ENCODE measurements at places on chromosomes 1 and 21.

DNA sequence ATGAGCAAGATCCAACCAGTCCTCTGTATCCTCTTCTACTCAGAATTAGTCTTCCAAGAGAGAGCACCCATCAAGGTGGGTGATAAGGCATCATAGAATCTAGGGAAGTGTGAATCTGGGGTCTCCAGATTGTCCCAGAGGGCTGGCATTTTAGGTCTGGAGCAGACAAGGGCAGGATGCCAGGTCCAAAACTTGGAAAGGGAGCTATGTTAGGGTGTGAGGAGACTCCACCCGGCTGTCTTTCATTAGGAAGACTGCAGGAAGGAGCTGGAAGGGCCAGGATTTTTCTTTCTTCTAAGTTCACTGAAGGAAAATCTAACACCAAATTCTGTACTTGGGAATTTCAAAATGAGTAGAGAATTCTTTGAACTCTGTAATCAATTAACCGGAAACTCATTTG lies 86.1 kb upstream of the BMP8A start:
- no peak for DNase-seq

DNA sequence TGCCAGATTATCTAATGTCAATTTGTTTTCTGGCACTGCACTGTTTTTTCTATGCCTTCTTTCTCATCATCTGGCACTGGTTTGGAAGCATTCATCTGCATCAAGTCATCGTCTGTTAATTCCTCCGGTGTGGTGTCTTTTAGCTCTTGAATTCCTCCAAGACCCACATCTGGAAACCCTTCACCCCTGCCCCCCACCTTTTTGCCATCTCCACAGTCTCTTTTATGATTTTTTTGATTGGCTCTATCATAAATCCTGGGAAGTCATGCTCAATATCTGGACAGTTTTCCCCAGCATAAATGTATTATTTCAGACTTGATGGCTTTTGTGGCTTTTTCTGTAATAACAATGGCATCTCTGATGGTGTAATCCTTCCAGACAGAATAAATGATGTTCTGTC lies 10.4 kb upstream of the KCNK1 start:
- no peak for DNase-seq

DNA sequence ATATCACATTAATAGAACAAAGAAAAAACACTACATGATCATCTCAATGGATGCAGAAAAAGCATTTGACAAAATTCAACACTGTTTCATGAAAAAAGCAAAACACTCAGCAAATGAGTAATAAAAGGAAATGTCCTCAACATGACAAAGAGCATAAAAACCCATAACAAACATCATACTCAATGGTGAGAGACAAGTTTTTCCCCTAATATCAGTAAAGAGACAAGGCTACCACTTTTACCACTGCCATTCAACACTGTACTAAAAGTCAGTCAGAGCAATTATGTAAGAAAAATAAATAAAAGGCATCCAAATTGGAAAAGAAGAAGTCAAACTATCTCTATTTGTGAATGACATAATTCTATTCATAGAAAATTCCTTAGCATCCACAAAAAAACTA lies 64.3 kb downstream of the ZNF644 start:
- no peak for DNase-seq

DNA sequence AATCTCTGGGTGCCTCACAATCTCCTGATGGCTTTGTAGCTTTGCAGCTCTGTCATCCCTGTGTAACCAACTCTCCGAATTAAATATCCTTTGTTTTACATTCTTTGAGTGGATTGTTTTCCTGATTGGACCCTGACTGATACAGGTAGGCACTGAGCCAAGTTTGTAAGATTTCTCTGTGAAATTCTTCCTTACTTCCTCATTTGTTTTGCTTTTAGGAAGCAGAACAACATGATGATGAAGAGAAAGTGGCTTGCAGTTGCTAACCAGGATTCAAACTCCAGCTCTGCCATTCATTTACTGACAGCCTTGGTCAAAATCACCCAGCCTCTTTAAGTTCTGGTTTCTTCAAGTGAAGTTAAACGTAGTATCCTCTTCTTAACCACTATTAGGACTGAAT lies 452.3 kb downstream of the OMA1 start:
- DNase-seq: no peak

GRCh38 chr21:31896019-31896418 lies 23.2 kb downstream of the HUNK start:
- no peak for DNase-seq

GRCh38 chr1:18994381-18994780 lies 37.9 kb upstream of the IFFO2 start:
- no peak for DNase-seq

DNA sequence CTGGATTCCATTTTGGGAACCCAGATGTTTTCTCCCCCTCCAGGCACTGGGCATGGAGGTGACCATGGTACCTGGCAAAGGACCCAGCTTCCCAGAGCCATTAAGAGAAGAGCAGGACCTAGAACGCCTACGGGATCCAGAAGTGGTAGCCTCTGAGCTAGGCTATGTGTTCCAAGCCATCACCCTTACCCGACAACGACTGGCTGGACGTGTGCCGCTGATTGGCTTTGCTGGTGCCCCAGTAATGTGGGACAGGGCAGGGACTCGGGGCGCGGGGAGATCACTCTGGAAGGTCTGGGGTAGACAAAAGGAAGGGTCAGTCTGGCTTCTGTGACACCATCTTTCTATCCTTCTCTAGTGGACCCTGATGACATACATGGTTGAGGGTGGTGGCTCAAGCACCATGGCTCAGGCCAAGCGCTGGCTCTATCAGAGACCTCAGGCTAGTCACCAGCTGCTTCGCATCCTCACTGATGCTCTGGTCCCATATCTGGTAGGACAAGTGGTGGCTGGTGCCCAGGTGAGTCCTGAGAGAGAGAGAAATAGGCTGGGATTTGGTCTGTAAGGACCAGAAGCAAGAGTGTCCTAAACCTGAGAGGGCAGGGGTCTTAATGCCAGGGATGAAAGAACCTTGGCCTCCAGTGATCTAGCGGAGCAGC lies 1.6 kb downstream of the UROD start:
- DNase-seq: no peak

DNA sequence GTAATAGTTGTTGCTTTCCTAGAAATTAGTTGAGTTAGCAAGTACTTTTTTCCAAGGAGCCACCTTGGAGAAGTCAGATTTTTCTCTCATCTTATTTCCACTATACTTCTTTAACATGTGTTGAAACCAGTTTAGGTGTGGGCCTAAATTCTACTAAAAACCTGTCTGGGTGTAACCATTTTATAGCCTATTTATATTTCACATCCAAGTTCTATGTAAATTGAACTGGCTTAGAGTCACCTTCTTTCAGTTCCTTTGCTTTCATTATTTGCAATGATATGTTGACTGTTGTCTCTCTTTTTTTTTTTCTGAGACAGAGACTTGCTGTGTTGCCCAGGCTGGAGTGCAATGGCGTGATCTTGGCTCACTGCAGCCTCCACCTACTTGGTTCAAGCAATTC lies 195.6 kb downstream of the CLEC20A start:
- no peak for DNase-seq

DNA sequence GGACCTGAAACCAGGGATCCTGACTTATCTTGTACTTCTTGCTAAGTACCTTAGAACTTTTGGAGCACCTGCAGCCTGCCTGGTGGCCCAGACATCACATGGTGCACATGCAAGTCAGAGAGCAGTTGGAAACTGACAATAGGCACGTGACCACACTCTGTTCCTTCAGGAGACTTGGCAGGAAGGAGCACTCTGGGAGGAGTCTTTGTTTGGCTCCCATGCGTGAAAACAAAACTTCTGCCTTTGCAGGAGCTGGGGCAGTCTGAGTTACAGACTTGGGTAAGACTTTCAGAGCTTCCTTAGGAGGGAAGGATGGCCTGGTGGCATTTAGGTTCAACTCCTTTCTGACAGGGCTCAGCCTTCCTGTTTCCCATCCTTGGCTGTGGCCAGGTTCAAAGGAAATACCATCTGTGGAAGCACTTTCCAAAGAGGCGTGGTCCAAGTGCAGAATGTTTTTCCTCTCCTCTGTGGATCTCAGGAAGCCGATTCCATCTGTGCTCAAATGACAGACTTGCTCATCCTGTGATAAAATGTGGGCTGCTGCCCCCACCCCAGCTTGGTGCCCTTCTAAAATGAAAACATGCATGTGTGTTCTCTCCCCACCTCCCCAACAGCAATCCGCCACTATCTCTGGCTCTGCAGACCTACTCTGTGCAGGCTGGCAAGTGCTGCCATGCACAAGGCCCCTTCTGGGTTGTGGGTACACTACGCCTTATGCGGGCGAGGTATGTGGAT lies 14.1 kb upstream of the ZNF436 start:
- DNase-seq: no peak

DNA sequence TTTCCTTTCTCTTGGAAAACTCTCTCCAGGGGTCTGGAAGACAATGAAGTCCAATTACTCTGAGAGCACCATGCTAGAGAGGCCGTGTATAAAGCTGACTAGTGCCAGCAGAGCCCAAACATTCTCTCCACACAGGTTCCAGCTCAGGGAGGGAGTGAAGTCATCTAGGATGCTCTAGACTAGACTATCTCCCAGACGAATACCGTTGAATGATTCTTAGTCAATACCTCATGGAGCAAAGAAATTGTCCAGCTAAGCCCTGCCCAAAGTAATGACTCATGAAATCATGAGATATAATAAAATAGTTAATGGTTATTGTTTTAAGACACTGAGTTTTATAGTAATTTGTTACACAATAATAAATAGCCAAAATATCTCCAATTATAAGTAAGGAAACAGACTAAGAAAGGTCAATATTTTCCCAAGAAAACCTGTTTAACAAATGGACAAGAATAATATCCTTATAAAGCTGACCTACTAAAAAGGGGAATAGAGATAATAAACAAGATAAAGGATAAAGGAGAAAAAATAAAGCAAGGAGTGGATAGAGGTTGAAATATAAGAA lies 163.9 kb upstream of the LRRC7 start:
- DNase-seq: no peak

- no peak for DNase-seq
These were observed 1103.3 kb upstream of the B3GALT2 start for GRCh38 chr1:194289569-194290266.

DNA sequence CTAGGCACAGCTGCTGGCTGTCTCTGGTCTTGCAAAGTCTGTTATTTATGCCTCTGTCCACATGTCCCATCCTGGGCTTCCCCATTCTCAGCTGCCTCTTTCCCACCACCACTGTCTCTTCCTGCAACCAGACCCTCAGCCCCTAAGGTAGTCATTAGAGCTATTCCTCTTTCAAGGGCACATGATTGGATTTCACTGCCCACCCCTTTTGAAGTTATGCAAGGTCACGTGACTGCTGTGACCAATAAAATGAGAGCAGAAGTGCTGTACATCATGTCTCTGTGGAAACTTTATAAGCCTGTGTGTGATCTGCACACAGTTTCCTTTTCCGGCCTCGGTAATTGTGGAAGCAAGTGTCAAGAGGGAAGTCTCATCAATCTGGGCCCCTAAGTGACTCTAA lies 136.6 kb upstream of the HMGB4 start:
- DNase-seq: no peak

GRCh38 chr21:41228958-41229357 lies 61.0 kb downstream of the BACE2 start:
- DNase-seq: no peak

- DNase-seq: no peak
These were observed 10.0 kb upstream of the MACF1 start for GRCh38 chr1:39194398-39195051.

- no peak for DNase-seq
These were observed 16.5 kb downstream of the CTSK start for GRCh38 chr1:150791585-150791984.

GRCh38 chr1:39270368-39270767 lies 65.9 kb downstream of the MACF1 start:
- DNase-seq: no peak

DNA sequence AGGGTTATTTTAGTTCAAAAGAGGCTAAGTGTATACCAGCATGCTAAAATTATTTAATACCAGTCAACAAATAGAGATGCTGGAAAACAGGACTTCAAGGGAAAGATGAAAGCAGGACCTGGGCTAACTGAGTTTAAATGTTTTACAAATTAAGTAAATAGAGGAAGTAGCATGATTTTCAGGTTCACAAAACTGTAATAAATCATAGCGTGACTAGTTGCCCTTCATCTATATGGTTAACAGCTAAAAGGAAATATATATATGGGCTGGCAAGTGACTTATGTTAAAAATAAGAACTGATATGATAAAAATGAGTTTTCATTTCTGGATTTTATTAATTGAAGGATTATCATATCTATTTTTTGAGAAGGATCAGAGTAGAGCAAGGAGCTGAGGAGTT lies 25.6 kb downstream of the DPYD start:
- DNase-seq: no peak

Measured in brain pericyte (primary cell).